ENCODE measurements at places on chromosomes 2 and 18. TPM values are rescaled to one million over a fixed set of nuclear protein-coding genes. Genes with fewer than 3 reads are reported as not detected.

DNA sequence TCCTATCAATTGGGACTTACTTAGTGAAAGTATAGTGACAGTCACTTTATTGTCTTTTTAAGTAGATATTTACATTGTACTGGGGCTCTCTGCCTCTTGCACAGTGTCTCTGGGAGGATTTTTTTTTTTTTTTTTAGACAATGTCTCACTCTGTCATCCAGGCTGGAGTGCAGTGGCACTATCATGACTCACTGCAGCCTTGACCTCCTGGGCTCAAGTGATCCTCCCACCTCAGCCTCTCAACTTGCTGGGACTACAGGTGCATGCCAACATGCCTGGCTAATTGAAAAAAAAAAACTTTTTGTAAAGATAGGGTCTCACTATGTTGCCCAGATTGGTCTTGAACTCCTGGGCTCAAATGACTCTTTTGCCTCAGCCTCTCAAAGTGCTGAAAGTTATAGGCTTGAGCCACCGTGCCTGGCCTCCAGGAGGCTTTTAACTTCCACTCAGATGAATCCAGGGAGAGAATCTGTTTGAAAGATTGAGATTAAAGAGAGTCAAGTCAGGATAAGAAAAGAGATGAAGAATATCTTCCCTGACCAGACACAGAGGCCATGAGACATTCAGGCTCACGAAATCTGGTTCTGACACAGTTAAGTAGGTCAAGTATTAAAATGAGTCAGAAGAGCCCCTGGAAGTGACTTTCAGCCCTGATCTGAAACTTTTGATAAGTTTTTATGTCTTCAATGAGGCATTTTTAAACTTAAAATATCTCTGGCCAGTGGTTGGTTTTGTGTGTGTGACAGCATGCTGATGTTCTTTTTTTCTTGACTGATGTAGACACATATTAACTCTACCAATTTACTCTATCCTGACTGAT, 18.3 kb downstream of the ARHGEF33 start:
- no peak overlapping the region for H3K27ac ChIP-seq
- no peaks in the 10 kb centered on the region for H3K36me3 ChIP-seq
- no peaks in the 10 kb centered on the region for H3K27me3 ChIP-seq
- no peak overlapping the region for H3K4me3 ChIP-seq

- no peaks in the 10 kb centered on the region for H3K27me3 ChIP-seq
- no peak for DNase-seq
- no peak overlapping the region for H3K27ac ChIP-seq
These were observed 63.4 kb upstream of the ADAM23 start for GRCh38 chr2:206379886-206380285.

GRCh38 chr2:177289824-177290628, 25.5 kb upstream of the NFE2L2 start:
- H3K4me1 ChIP-seq: peaks cover 10% of the 10 kb centered on the region
- H3K27me3 ChIP-seq: no peaks in the 10 kb centered on the region
- no peak overlapping the region for H3K27ac ChIP-seq
- H3K36me3 ChIP-seq: no peaks in the 10 kb centered on the region
- DNase-seq: no peak

- no peaks in the 10 kb centered on the region for H3K36me3 ChIP-seq
- no peaks in the 10 kb centered on the region for H3K4me1 ChIP-seq
- DNase-seq: no peak
- no peak overlapping the region for H3K27ac ChIP-seq
- H3K4me3 ChIP-seq: no peak overlapping the region
- H3K27me3 ChIP-seq: no peaks in the 10 kb centered on the region
These were observed 70.4 kb upstream of the DTNA start for GRCh38 chr18:34639687-34640086.

DNA sequence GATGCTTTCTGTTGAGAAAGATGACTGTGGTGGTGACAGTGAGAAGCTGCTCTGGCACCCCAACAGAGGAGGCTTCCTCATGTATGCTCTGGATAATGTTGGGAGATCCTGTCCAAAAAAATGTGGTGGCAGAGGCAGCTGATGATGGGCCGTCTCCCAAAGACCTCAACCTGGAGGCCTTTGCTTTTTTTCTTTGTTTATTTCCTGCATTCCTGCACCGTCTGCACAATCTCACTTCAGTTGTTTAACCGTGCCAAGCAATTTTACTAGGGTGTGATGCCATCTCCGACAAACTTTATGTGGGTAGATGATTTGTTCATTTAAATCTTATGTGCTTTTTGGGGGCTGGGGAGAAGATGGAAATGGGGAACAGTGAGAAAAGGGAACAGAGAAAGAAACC, 62.2 kb upstream of the IGFBP5 start:
- no peaks in the 10 kb centered on the region for H3K27me3 ChIP-seq
- no peaks in the 10 kb centered on the region for H3K36me3 ChIP-seq
- H3K4me3 ChIP-seq: no peak overlapping the region

- H3K27me3 ChIP-seq: no peaks in the 10 kb centered on the region
- DNase-seq: no peak
- no peak overlapping the region for H3K27ac ChIP-seq
- peak overlapping the region; percentile 66 for H3K4me3 ChIP-seq
- H3K4me1 ChIP-seq: peaks cover 68% of the 10 kb centered on the region
These were observed 2.2 kb downstream of the SMAD4 start for GRCh38 chr18:51032193-51032592.

- peak overlapping the region; percentile 53 for H3K27ac ChIP-seq
- no peak for DNase-seq
- H3K4me1 ChIP-seq: peaks cover 37% of the 10 kb centered on the region
These were observed 550 bp upstream of the MALL start for GRCh38 chr2:110116033-110116710.

DNA sequence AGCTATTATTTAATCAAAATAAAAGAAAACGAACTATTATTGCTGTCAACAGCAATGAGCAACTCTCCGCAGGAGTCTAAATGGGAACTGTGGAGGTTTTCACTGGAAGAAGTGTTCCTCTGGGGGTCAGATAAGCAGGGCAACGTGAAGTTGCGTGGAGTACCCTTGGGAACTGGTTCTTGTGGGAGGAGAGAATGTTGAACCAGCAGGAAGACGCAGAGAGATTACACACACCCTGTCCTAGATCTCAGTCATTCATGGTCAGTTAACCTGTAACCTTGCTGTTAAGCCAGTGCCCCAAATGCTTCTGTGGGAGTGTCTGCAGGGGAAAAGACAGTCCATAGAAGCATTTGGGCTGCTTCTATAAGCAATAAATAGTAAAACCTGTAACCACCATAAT, 20.4 kb upstream of the CABLES1 start:
- H3K4me3 ChIP-seq: no peak overlapping the region
- H3K4me1 ChIP-seq: peaks cover 14% of the 10 kb centered on the region
- no peak for DNase-seq
- no peaks in the 10 kb centered on the region for H3K27me3 ChIP-seq
- H3K36me3 ChIP-seq: no peaks in the 10 kb centered on the region

- H3K4me3 ChIP-seq: no peak overlapping the region
- no peaks in the 10 kb centered on the region for H3K4me1 ChIP-seq
- H3K27me3 ChIP-seq: no peaks in the 10 kb centered on the region
- DNase-seq: no peak
These were observed 273.1 kb upstream of the SMIM21 start for GRCh38 chr18:75700561-75700960.

- no peak for DNase-seq
- no peak overlapping the region for H3K4me3 ChIP-seq
- peaks cover 14% of the 10 kb centered on the region for H3K4me1 ChIP-seq
- H3K27ac ChIP-seq: no peak overlapping the region
These were observed 1.2 kb upstream of the AOX1 start for GRCh38 chr2:200584639-200585038.

GRCh38 chr2:112541315-112542122, 746 bp upstream of the POLR1B start:
- DNase-seq: peak; percentile 94
- H3K4me1 ChIP-seq: peaks cover 36% of the 10 kb centered on the region
- peaks cover 11% of the 10 kb centered on the region for H3K36me3 ChIP-seq
- H3K27ac ChIP-seq: peak overlapping the region; percentile 92
- H3K4me3 ChIP-seq: peak overlapping the region; percentile 100

GRCh38 chr2:231018184-231018583, 19.1 kb upstream of the C2orf72 start:
- DNase-seq: no peak
- H3K4me3 ChIP-seq: no peak overlapping the region
- H3K36me3 ChIP-seq: no peaks in the 10 kb centered on the region

DNA sequence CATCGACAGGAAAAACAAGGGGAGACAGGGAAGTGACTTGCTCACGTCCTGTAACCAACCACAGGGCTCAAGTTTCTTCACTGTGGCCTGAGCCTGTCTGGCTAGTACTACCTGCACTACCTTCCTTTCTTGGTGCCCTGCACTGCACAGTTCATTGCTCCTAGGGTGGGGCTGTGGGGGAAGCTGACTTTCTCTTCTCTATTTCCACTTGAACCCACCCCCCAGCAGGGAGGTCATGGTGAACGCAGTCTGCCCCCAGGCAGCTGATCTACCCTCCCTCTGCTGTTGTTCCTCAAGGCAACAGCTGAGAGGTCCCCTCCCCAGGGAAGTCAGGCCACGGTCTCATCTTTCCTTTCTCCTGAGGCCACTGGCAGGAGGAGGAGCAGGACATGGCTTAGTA, 532.1 kb downstream of the SOX11 start:
- H3K4me3 ChIP-seq: no peak overlapping the region
- H3K4me1 ChIP-seq: no peaks in the 10 kb centered on the region
- H3K36me3 ChIP-seq: no peaks in the 10 kb centered on the region

Gene CREG2
- not detected for total RNA-seq

Gene GCG
- not detected for total RNA-seq

Gene TUBA3E
- total RNA-seq: not detected

Measured in spleen (tissue), 13 donors.